ENCODE measurements at places on chromosomes 2 and 18. TPM values are rescaled to one million over a fixed set of nuclear protein-coding genes. Genes with fewer than 3 reads are reported as not detected.

Gene RGPD6
- total RNA-seq: 25.7 TPM

Gene THAP4
- total RNA-seq: 29.3 TPM

Gene CNOT9
- 29.1 TPM for total RNA-seq

Gene SLC9A2
- total RNA-seq: not detected

Gene RNF103
- 24.1 TPM for total RNA-seq

Gene C2orf68
- total RNA-seq: 24.1 TPM

Gene C2orf92
- 2.5 TPM for total RNA-seq

Gene DTNA
- 7.8 TPM for total RNA-seq

Gene FOXI3
- total RNA-seq: not detected

Gene PJVK
- total RNA-seq: 2.5 TPM

Gene CUL3
- 76.0 TPM for total RNA-seq

Gene CMPK2
- 0.36 TPM for total RNA-seq

Gene DSC3
- 0.46 TPM for total RNA-seq

Gene OSBPL6
- 4.6 TPM for total RNA-seq

Gene MROH2A
- total RNA-seq: not detected

Gene CYTIP
- total RNA-seq: 5.5 TPM

Gene ATRAID
- total RNA-seq: 155 TPM

Gene IL36A
- total RNA-seq: not detected

Gene KCNK3
- 0.89 TPM for total RNA-seq

Gene MSTN
- 0.13 TPM for total RNA-seq

Gene ADAM17
- 51.7 TPM for total RNA-seq

Gene WNT10A
- total RNA-seq: not detected

Gene NOSTRIN
- not detected for total RNA-seq

Gene PTGR3
- total RNA-seq: 10.0 TPM

Gene PLCD4
- 2.0 TPM for total RNA-seq

Gene DES
- total RNA-seq: 3.0 TPM

Gene NGEF
- 5.7 TPM for total RNA-seq

Gene SKA1
- total RNA-seq: 3.0 TPM

Gene FIGN
- total RNA-seq: 2.7 TPM

Gene FAM110C
- total RNA-seq: 0.07 TPM

Gene CRYBA2
- total RNA-seq: not detected

Gene C2orf80
- not detected for total RNA-seq

Gene FABP1
- total RNA-seq: not detected

Gene CHRND
- not detected for total RNA-seq

Measured in smooth muscle cell of the pulmonary artery (primary cell).